ENCODE measurements at places on chromosomes 4 and X.

- no peak for DNase-seq
These were observed 102.5 kb downstream of the LUZP4 start for GRCh38 chrX:115392031-115392430.

- peak; percentile 13 for DNase-seq
These were observed 39.3 kb downstream of the AFM start for GRCh38 chr4:73520821-73521220.

DNA sequence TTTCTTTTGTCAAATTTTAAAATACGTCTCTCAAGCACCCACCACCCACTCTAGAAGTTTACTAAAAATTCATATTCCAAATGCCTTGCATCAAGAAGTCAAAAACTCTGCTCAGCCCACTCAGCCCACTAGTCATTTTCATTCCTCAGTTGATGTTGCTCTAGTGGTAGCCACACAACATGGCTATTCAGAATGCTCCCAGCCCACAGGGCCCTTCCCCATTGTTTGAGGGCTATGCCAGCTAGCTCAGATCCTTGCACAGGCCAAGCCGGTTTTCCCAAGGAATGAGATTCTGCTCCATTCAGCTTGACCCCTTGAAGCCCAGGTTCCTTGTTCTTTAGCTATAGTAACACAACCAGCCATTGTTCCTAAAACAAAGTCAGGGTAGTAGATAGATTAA is 297.5 kb upstream of the RASGEF1B start:
- no peak for DNase-seq

- no peak for DNase-seq
These were observed 480.3 kb upstream of the GRIA3 start for GRCh38 chrX:122703762-122704161.

- no peak for DNase-seq
These were observed 1068.8 kb downstream of the ARAP2 start for GRCh38 chr4:35175487-35175886.

DNA sequence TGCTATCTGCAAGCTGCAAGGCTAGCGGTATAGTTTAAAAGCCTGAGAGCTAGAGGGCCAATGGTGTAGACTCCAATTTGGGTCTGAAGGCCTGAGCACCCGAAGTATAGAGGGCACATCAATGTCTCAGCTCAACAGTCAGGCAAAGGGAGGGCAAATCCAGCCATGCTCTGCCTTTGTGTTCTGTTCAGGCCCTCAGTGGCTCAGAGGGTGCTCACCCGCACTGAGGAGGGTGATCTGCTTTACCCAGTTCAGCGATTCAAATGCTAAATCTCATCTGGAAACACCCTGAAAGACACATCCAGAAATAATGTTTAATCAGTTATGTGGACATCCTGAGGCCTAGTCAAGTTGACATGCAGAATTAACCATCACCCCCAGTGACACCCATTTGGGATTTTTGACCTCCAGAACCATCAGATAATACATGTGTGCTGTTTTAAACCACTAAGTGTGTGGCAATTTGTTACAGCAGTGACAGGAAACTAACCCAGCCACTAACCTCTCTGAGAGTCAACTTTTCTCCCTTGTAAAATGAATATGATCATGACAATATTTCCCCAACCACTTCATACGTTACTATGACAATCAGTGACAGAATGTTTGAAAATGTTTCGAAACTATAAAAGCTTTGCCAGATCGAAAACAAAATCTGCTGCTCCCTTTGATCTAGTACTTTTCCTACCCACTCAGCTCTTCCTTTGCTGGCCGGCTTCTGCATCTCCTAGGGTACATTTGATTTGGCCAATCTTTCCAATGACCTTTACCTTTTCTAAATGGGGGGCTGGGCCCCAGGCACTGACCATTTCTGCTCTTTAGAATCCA is 8.4 kb upstream of the TBL1X start:
- DNase-seq: no peak

DNA sequence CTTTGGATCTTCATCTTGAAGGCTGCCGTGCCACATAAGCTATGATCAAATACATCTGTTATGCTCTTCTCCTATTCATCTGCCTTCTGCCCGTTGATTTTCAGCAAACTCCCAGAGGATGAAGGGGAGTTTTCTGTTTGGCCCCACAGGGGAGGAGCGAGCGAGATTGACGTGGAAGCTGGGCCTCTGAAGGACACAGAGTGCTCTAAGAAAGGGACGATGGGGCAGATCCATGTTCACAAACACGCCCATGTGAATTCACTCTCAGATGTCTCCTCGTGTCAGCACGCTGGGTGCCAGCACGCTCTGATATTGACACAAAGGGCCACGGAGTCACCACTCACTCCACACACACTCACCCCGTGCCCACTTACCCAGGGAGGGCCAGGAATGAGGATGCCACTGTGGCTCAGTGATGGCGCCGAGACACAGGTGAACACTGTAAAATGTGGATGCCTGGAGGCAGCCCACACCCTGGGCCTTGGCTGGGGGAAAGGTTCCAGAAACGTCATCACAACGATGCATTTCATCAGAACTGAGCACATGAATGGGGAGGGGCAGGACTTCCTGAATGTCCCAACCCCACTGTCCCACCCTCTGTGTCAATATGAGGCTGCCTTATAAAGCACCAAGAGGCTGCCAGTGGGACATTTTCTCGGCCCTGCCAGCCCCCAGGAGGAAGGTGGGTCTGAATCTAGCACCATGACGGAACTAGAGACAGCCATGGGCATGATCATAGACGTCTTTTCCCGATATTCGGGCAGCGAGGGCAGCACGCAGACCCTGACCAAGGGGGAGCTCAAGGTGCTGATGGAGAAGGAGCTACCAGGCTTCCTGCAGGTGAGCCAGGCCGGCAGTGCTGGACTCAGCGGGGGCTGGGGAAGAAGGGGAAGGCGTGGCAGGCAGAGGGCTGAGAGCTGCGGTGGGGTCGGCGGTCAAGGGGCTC is at the start of gene S100P:
Gene S100P (plus strand): TSS at position 648 of the 946 bp plus-strand sequence. CDS start 55 bp downstream, at position 703.
- DNase-seq: no peak

GRCh38 chrX:19907794-19908193 is 20.4 kb upstream of the SH3KBP1 start:
- DNase-seq: no peak

- peak; percentile 31 for DNase-seq
These were observed 27.3 kb downstream of the OFD1 start for GRCh38 chrX:13761606-13762414.

DNA sequence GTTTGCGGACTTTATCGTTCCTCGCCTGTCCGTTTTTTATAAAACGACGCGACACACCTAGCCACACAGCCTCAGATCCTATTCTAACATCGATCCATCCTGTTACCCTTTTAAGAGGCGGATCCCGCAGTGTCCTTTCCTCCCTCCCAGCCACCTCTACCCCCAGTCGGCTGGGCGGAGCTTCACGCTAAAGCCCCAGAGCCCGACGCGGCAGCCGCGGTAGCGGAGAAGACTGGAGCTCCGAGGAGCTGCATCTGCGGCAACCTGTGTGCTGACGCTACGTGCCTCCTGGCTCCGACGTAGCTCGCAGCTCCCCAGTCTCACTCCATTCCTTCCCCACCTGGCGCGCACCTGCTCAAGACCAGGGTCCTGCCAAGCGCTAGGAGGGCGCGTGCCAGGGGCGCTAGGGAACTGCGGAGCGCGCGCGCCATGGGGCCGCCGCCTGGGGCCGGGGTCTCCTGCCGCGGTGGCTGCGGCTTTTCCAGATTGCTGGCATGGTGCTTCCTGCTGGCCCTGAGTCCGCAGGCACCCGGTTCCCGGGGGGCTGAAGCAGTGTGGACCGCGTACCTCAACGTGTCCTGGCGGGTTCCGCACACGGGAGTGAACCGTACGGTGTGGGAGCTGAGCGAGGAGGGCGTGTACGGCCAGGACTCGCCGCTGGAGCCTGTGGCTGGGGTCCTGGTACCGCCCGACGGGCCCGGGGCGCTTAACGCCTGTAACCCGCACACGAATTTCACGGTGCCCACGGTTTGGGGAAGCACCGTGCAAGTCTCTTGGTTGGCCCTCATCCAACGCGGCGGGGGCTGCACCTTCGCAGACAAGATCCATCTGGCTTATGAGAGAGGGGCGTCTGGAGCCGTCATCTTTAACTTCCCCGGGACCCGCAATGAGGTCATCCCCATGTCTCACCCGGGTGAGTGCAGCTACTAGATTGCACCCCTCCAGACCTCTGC is at the start of gene RNF128:
Gene RNF128 (plus strand): TSS at position 217 of the 953 bp plus-strand sequence. CDS start 213 bp downstream, at position 430.
- peak; percentile 74 for DNase-seq

DNA sequence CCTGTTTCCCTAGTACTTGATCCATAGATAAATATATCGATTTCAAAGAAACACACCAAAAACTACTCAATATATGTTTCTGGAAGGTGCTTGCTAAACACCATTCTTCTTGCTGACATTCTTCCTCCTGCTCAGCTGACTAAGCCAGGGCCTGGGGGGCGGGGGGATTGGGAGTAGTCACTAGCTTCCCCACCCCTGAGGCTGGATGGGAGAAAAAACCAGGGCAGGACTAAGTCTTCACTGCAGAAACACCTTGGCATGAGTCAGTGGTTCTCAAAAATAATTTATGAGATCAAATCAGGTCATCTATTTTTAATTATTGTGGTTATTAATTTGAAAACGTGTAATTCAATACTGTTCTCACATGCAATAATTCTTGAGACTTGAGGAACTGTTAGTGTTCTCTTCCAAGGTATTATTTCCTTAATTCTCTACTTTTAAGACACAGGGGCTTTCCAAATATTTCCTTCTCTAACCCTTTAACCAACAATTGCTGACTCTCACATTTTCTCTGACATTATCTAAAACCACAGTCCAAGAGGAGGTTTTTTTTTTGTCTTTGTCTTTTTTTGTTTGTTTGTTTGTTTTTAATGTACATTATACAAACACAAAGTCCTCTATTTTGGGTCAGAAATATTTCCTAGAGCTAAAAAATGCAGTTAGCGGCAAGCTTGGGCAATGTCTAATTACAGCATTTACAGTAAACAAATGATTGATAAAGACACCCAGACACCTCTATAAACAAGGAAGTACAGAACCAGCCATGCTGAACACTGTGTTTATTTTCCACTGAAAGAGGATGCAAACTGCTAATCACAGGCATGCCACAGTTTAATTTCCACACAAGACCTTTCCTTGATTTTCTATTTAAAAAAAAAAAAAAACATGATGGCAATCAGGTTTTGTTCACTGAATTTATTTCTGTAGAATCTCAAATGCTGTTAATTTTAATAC is 120.3 kb upstream of the USP9X start:
- no peak for DNase-seq
